Activated CD8-positive, alpha-beta memory T cell treated with anti-CD3 and anti-CD28 coated beads for 4 hours (primary cell): ENCODE measurements at places on chromosomes 6 and 20.

DNA sequence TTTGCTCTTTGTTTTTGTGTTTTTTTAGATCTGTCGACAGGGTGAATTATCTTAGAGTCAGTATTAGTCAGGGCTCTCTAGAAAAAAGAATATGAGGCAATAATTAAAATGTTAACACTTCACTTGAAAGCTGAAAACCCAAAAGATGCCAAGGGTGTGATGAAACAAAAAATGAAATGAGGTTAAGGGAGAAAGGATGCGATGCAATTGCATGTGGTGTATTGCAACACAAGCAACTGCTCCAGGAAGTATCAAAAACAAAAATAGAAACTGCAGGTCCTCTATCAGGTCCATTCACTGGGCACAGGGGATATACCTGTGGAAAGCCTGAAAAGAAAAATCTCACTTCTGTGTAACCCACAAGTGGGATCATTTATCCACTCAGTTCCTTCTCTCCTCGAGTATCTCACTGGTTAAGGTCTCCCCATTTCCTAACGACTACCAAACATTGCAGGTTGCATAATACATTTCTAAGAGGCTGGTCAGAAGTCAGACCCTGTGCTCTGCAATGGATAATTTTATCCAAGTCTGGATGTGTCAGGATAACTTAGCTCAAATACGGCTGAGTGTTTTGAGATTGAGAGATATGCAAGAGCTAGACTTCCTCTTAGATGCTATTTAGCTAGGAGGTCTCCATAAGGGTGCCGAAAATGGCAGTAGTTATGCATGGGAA lies 257.7 kb upstream of the GJE1 start:
- no peak for DNase-seq

- DNase-seq = no peak
Observed at GRCh38 chr6:142412241-142412640, 110.4 kb downstream of the ADGRG6 start.

DNA sequence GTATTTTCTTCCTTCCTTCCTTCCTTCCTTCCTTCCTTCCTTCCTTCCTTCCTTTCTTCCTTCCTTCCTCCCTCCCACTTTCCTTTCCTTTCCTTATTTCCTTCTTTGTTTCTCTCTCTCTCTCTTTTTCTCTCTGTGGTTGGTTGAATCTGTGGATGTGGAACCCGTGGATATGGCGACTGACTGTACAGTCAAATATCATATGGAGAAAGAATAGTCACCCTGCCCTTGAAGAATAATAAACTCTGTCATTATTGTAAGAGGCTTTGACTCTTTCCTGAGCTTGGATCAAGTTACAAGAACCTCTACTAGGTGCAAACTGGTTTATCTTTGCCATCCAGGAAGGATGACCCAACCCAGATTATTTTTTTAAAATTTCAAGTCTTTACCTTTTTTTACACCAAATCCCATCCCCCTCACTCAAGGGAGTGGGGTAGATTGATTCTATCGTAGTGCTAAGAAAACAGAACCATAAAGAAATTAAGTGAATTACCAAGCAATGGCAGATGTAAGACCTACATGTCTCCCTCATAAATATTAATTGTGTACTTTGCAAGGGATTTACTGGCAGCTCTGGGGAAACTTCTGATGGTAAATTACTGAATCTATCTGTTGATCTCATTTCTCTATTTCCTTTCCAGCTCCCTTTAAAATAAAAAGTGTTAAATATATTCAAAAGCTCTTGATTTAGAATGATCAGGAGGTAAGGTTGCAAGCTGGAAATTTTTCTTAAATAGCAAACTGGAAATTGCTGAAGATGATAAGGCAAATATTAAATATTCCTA lies 667.5 kb downstream of the UTRN start:
- no peak for DNase-seq

- DNase-seq = no peak
Observed at GRCh38 chr20:10898552-10898951, 224.8 kb upstream of the JAG1 start.

GRCh38 chr20:17662333-17663039 lies 19.6 kb downstream of the RRBP1 start:
- no peak for DNase-seq

GRCh38 chr6:25337431-25337830 lies 58.3 kb downstream of the CARMIL1 start:
- no peak for DNase-seq

DNA sequence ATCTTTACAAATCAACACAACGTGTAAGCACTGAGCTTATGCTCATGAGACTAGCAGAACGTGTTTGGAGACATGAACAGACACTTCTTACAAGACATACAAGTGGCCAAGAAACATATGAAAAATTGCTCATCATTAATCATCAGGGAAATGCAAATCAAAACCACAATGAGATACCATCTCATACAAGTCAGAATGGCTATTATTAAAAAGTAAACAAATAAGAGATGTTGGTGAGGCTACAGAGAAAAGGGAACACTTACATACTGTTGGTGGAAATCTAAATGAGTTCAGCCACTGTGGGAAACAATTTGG lies 327.9 kb upstream of the SOX4 start:
- DNase-seq = no peak

DNA sequence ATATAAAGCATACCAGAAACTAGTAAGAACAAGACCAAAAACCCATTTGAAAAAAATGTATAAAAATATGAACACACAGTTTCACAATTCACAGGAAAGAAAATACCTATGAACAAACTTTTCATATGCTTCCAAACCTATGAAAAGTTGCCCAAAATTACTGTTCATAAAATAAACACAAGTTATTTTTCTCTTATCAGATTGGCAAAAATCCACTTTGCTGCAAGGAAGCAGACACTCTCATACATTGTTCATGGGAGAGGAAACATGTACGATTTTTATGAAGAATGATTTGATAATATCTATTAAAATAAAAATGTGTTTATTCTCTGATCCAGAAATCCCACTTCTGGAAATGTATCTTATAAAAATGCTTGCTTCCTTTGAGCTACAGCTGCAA lies 40.0 kb upstream of the OCSTAMP start:
- no peak for DNase-seq

GRCh38 chr20:58642441-58642840 lies 8.6 kb upstream of the STX16 start:
- DNase-seq = no peak

DNA sequence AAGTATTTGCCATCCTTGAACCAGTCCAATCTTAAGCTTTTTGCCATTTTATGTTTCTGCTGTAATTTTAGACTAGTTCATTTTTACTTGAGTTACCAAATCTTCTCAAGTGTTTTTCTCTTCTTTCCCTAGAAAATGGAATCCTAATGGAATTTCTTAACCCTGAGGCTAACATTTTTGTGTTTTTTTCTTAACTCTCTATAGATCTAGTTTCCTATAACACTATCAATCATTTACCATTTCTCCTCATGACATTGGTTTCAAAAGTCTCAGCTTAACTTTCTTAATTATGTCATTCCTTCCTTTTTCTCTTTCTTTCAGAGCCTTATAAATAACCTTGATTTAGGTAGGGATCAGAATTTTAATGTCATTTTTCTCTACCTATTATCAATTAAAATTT lies 54.8 kb downstream of the SENP6 start:
- no peak for DNase-seq

- no peak for DNase-seq
Observed at GRCh38 chr20:50799176-50799889, 4.5 kb downstream of the BCAS4 start.
